ENCODE measurements at places on chromosomes 16 and 17.

DNA sequence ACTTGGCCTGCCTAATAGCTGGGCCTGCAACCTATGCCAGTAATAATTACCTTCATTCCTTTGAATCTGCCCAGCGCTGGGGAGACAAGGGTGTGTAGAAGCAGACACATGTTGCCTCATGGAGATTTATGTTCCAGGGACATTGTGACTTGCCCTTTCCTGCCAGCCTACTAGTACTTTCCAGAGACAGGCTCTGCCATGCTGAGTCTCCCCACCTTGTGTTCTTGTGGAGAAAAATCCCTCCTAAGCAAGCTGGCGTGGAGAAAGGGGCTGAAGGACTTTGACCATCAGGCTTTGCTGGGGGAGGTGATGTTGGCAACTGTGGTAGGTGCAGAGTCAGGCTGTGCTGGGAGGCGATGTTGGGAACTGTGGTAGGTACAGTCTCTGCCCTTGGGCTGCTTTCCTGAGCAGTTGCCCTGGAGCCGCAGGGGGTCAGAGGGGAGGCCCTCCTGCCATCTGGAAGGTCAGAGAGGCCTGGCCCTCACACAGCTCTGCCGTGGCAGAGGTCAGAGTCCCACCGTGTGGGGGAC, 4.0 kb downstream of the KSR1 start:
- no peak for DNase-seq

GRCh38 chr16:2839650-2840450, 9.7 kb downstream of the ZG16B start:
- no peak for DNase-seq

DNA sequence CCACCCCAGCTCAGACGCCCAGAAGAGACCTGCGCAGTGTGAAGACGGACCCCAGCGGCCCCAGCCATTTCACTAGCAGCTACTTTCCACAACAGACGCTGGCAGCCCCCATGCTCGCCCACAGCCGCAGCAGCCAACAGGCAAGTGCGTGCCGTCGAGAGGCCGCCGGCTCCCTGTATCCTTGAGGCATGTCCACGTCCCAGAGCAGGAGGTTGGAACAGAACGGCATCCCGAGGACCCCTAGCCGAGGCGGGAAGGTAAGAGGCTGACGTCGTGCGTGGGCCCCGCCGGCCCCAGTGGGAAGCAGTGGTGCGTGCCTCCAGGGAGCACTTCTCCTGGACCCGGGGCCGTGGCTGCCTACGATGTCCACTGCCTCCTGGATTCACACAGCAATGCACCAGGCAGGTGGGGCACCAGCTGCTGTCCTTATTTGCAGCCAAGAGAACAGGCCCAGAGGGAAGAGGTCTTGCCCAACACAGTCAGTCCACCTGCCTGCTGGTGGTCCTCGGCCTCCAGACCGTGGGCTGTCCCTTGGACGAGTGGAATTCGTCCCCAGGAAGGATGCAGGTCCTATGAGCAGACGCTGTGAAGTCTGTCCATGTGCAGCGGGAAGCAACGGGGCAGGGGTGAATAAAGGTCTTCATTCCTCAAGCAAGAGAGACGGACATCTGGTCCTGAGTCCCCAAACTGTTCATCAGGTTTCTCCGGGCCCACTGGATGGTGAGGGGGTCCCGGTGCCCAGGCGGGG, 38.5 kb downstream of the SLC7A5 start:
- no peak for DNase-seq

GRCh38 chr17:67534941-67535340, 157.9 kb downstream of the PITPNC1 start:
- no peak for DNase-seq
